Right hindlimb (tissue), 1 donor: ENCODE measurements at places on chromosomes 4 and X.

DNA sequence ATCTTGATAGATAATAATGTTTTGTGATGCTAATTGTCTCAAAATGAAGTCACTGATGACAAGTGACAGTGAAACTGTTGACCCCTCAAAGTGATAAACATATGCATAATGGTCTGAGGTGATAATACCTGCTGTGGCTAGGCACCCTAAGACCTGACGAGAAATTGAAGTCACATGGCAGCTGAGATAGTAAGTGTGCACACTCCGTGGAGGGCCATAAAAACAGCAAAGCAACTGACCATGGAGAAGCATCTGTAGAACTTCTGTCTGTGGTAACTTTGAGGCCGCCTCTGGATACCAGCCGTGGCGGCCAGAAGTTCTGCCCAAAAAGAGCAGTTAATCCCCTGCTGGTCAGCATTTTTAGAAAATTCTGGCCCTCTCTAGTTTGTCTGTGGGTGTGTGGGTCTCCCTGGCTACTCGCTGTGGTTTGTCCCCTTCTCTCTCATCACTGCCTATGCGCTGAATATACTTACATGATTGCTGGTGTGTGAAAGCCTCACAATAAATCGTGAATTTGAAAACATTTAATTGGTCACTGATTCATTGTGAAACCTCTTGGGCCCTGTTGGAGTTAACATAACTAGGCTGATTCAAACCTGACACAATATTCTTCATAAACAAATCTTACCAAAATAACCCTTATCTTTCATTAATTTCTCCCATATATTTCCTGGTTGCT is 50.6 kb downstream of the CCDC149 start:
- DNase-seq, result peak; percentile 25

DNA sequence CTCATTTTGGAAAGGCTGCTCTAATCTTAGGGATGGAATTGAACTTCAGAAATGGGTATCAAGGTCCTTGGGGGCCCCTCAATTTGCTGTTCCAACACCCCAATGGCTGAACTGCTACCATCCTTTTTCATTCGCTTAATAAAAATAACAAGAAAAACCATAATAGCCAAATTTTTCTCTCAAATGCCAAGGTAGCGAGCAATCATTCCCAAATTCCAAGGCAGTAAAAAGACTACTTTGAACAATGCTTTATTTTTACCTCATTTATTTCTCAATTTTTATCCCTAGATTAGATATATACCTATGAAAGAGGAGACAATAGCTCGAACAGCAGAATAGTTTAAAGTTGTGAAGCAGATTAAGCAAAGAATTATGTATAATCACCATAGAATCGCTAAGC is 323.4 kb upstream of the SLC7A11 start:
- no peak for DNase-seq

- DNase-seq, result no peak
These were observed 134.1 kb downstream of the SLC4A4 start for GRCh38 chr4:71472946-71473345.

GRCh38 chrX:122626871-122627270 is 557.2 kb upstream of the GRIA3 start:
- DNase-seq, result no peak

GRCh38 chr4:161717084-161717483 is 446.7 kb downstream of the FSTL5 start:
- DNase-seq, result no peak

- DNase-seq, result no peak
These were observed 334.4 kb downstream of the SPRY1 start for GRCh38 chr4:123731035-123731434.

- no peak for DNase-seq
These were observed 26.5 kb downstream of the HMX1 start for GRCh38 chr4:8844976-8845690.

GRCh38 chr4:26319949-26320537 is 771 bp upstream of the RBPJ start:
- DNase-seq, result no peak

DNA sequence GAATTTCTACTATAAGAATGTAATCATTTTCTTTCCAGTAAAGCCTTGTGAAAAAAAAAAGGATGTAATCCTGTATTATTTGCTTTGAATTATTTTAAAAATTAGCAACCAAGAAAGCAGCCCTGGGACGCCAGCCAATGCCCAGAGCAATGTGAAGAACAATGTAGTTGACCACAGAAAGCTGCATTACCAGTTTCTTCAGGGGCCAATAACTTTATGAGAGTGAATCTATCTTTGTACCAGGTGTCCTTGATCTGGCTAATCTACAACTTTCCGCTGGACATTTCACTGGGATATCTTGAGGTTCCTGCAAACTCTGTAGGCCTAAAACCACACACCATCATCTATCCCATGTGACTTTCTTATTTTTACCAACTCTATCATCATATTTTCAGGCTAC is 7.6 kb upstream of the KLHL2 start:
- DNase-seq, result no peak

DNA sequence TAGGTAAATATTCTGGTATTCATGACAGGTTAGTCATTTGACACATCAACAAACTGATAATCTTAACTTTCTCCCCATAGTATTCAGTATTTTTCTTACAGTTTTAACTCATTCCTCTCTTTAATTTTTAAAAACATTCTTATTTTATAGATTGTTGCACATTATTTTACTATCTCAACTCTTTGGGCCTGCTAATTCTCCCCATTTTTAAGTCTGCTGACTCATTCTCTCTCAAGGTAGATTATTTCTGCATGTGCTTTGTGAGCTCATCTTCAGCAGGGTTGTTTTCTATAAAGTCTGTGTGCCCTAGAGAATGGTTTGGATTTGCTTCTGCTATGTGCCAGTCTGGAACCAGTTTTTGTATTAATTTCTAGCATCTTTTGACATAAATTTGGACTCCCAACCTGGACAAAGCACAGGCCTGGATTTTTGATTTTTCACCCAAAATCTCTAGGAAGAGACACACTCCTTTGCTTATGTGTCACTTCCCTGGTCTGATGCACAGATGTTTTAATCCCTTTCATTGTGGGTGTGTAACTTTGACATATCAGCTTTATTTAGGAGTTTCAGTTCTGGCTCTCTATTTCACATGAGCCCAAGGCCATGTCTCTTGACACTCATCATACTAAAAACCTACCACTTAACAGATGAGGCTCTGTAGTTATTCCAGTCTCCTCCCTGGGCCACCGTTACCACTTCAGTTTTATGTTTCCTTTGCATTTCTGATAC is 194.3 kb upstream of the PGRMC2 start:
- DNase-seq, result no peak

DNA sequence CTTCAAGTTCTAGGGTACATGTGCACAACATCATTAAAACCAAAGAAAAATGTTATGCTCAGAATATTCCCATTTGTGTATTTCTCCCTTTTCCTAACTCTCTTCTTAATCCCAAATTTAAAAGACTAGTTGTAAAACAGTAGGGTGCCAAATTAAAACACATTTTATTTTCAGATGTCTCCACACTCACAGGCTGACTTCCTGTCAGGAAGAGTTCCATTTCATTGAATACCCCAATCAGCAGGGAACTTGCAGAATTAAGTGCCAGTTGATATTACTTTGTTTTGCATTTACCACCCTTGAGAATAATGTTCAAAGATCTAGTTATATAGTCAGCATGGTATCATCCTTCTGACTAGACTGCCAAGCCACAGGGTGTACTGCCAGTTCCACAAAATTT is 207.9 kb downstream of the MAB21L2 start:
- DNase-seq, result no peak

DNA sequence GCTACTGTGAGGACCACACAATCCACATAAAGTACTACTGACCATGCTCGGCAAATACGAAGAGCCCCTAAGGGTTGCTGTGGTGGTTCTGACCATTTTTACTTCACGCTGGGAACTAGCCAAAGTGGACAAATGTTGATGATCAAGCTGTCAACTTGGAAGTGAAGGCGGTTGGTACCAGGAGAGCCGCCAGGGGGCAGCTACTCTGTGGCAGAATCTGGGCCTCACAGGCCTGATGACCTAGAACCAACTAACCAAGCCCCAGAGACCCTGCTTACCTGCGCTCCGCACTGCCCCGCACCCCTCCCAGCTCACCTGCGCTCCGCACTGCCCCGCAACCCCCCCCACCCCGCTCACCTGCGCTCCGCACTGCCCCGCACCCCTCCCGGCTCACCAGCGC is 5.6 kb downstream of the GAK start:
- DNase-seq, result no peak

DNA sequence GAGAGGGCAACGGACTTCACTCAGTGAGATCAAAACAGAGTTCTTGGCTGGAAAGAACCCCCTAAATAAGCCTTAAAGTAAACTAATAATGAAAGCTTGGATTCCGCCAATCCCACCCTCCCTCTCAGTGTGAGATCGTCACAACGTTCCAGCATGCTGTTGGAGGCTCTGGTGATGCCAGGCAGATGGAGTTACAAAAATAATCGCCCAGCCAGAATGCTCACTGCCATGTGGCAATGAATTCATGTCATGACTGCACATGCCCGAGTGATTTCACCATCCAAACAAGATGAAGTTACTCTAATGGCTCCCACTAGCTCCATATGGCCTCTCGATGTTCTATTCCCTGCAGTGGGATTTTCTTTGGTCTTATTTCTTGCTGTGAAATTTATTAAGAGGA is 248.0 kb downstream of the SPATA18 start:
- DNase-seq, result peak; percentile 37

DNA sequence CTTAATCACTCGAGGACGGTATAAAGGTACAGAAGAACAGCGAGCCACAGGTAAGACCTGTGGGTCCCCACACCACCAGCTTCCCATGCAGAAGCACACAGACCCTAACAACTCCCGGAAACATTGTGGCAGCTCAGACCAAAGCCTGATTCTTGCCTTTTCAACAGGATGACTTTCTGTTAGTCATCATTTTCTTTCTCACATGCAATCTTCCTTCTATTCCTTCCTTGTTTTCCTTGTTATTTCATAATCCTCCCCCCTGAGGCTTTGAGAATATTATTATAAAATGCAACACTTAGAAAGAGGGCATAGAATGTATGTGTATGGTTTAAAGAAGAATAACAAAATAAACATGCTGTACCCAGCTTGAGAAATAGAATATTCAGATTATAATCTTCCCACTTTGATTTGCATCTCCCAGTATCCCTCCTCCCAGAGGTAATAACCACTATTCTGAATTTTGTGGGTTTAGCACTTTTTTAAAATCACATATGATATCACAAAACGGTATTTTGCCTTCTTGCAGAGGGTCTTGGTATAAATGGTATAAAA is 100.9 kb downstream of the FHDC1 start:
- DNase-seq, result no peak

GRCh38 chr4:26053761-26054160 is 139.7 kb downstream of the SMIM20 start:
- no peak for DNase-seq

- DNase-seq, result peak; percentile 61
These were observed 135.8 kb upstream of the FRG1 start for GRCh38 chr4:189804894-189805293.

DNA sequence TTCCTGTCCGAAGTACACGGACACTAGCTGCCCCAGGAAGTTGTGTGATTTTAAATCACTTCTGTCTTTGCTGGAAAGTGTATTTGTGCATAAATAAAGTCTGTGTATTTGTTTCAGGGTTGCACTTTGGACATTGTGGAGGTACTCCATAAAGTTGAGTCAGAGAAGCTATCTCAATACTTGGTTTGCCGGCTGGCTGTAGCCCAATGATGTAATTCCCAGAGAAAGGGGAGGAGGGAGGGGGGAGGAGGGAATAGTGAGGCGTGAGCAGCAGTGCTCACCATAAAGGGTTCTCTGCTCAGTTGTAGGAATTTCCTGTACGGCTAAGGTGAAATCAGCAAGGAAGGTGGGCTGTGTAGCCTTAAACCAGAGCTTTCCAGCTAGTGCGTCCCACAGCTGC is 7.5 kb downstream of the APEX2 start:
- no peak for DNase-seq

DNA sequence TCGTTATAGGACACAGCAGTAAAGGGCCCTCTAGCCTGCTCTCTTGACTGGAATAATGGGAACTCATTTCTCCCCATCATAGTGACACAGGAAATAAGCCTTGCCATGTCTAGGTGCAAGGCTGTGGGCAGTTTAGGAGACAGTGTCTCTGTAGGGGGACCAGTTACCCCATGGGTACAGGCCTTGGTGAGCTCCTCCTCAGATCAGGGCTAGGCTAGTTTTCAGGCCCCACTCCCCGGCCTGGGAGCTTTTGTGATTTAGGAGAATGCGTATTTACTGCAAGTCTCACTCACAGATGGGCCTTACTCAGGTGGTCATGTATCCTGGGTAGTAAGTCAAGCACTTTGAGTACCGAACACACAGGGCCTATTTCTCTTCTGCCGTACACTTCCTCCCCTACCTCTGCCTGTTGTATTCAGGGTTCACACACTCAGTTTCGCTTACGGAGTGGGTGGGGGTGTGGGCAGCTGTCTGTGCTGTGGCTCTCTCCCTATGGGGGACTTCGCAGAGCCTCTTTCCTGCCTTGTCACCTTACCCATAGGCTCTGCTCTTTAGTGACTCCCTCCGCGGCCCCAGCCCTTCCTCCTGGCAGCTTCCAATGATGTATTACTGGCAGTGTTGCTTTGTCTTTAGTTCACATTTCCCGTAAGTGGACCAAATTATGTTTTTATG is 34.2 kb downstream of the FAM193A start:
- DNase-seq, result no peak

DNA sequence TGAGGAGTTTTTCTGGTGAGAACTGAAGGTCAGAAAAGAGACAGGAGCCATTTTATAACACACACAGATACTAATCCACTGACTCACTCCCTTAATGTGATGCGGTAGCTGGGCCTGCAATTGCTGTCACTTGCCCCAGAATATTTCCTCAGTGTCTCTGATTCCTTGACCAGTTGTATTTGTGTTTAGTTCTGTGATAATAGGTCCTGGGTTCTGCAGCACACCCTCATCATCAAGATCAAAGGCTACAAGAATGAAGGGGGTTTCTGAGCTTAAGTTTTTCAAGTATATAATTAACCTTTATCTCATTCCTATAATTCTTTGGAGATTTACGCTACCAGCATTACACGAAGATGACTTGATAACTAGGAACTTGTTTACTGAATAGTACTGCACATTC is 576.5 kb upstream of the CPXCR1 start:
- no peak for DNase-seq

GRCh38 chr4:915595-915994 is 16.5 kb downstream of the GAK start:
- DNase-seq, result no peak

GRCh38 chr4:54233697-54234496 is 4.8 kb downstream of the PDGFRA start:
- peak; percentile 84 for DNase-seq
